Stimulated activated naive CD4-positive, alpha-beta T cell treated with Interleukin-2 at 50 U/mL for 16 hours (primary cell): ENCODE measurements at places on chromosomes 16 and 17.

- no peak for DNase-seq
These were observed 74.4 kb downstream of the RPH3AL start for GRCh38 chr17:278055-278675.

DNA sequence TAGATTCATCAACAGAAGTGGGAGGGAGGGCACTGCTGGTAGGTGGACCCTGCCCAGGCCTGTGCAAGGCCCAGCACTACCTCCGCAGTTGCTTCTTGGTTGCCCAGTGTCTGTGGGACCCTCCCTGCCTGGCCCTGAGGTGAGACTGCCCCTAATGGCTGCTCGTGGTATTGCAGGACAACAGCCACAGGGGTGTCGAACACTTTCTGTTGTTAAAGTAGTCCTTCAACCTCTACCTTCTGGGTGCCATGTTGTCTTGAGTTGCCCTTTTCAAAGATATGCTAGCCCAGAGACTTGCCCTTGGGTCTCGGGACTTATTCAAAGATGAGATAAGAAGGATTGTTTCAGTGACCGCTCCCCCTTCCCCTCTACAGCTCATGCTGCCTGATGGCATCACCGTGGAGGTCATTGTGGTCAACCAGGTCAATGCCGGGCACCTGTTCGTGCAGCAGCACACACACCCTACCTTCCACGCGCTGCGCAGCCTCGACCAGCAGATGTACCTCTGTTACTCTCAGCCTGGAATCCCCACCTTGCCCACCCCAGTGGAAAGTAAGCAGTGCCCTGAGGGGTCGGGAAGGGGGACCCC is 29.1 kb downstream of the AKAP1 start:
- peak; percentile 40 for DNase-seq

GRCh38 chr16:85860413-85861094 is 38.4 kb upstream of the IRF8 start:
- DNase-seq = no peak

- no peak for DNase-seq
These were observed 141.6 kb downstream of the KCNJ12 start for GRCh38 chr17:21517538-21518293.
